ENCODE measurements at places on chromosomes 1 and 21.

DNA sequence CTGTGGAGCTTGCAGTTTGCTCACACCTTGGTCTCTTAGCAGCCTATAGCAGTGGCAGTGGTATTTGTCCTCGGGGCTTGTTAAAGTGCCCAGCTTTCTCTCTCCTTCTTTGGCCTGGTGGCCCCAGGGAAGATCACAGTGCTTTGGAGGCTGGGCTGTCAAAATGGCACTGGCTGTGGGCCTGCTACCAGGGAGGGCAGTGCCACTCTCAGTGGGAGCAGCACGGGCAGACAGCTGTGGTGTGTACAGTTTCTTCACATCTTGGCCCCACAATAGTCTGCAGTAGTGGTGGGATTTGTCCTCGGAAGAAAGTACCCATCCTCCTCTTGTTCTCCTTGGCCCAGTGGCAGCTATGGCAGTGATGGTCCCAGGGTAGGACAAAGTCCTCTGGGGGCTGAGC lies 164.4 kb upstream of the GORAB start:
- ATAC-seq: no peak

DNA sequence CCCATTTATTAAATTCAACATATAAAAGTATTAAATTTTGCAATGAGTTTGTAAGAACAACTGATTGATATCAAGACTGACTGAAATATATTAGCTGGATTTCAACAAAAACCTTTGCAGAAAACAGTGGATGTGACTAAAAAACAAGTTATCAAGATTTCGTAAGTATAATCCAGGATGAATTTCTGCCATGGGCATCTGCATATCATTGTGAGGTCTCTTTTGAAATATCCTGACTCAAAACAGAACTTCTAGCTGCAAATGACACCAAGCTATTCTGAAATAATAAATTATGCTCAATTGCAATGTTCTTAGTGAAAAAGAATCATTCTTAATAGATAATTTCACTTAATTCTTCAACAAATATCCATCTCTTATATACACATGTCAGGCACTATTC lies 52.6 kb downstream of the CD34 start:
- no peak for ATAC-seq

- no peak for ATAC-seq
These were observed 852 bp downstream of the TMEM50A start for GRCh38 chr1:25338986-25339385.

GRCh38 chr1:25924454-25924853 lies 18.2 kb upstream of the STMN1 start:
- ATAC-seq: no peak

DNA sequence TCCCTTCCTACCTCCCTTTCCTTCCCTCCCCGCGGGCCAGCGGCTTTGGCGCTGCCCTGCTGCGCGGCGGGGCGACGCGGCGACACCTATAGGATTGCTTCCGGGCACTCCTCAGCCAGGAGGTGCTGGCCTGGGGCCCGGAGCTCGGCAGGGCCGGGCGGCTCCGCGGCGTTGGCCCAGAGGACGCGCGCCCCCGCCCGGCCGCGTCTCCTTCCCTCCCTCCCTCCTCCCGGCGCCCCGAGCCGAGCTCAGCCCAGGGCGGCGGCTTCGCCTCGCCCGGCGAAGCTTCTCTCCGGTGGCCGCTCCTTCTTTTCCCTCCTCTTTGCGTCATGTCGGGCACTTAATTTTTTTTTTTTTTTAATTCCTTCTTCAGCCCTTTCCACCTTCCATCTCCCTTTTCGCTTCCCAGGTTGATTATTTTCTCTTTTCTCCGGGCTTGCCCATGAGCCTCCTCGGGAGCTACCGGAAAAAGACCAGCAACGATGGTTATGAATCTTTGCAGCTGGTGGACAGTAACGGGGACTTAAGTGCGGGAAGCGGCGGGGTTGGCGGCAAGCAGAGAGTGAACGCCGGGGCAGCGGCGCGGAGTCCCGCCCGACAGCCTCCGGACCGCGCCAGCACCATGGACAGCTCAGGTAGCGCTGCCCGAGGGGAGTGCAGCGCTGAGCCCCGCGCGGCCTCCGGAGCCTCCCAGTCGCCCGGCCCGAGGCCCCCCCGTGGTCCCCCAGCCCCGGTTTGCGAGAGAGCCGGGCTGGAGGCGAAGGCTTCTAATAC lies at the start of gene DNAJC6:
Gene DNAJC6, plus strand, starts transcription at position 240 of the 774 bp plus-strand sequence. Its CDS starts 203 bp downstream, at position 443.
- ATAC-seq: peak; percentile 87

DNA sequence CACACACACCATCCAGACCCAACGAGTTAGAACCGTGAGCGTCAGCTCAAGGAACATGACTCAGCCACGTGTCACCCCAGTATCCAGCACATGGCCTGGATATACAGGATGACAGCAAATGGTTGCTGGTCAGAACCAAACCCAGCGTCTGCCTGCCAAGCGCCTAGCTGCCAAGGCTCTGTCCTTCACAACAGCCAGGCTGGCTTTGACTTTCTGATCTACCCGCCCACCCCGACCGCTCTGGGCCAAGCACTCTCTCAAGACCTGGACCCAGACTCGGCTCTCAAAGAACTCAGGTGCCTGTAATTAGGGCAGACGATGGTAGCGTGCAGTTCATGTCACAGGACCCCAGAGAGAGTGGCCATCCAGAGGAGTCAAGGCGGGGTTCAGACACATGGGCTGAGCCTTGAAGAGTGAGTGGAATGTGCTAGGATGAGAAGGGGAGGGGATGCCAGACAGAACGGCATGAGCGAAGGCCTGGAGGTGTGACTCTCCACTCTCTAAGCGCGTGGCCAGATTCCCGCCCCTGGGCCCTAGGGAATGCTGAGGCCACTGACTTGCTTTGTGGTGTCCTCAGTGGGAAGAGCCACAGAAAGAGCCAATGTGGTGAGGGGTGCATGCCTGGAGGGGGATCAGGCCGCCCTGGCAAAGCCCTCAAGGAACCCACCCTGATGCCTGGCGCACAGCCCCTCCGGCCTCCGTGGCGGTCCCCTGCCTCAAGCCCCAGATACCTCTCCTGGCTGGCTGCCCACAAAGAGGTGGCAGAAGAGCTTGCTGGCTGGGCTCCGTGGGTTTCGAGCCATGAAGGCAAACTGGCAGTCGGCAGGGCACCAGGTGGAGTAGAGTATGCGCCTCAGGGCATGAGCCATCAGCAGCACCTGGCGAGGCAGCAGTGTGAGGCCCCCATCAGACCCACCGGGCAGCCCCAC lies 7.0 kb downstream of the SH2D5 start:
- ATAC-seq: peak; percentile 56

- no peak for ATAC-seq
These were observed 53.8 kb downstream of the KCNK1 start for GRCh38 chr1:233667741-233668140.

- peak; percentile 63 for ATAC-seq
These were observed 39.0 kb upstream of the SYNC start for GRCh38 chr1:32741413-32742198.

- no peak for ATAC-seq
These were observed 18.6 kb downstream of the RO60 start for GRCh38 chr1:193077991-193078390.

GRCh38 chr1:155794605-155795245 lies 62.3 kb downstream of the GON4L start:
- peak; percentile 61 for ATAC-seq

DNA sequence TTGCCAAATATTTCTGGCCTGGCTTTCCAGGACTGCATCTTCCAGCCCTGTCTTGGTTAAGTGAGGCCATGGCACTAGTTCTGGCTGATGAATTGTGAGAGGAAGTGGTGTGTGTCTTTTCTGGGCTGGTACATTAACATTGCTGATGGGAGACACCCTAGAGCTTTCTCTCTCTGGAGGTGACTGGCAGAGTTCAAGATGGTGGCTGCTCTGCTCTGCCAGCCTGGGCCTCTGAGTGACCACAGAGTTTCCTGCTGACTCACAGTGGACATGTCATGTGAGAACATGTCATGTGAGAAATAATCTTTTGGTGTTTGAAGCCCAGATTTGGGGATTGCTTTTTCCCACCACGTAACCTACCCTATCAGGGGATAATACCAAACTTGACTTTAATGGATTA lies 218.0 kb upstream of the KIAA0040 start:
- ATAC-seq: no peak

GRCh38 chr1:231923491-231924041 lies 297.0 kb downstream of the DISC1 start:
- ATAC-seq: peak; percentile 57

GRCh38 chr1:185080422-185080821 lies 35.1 kb downstream of the RNF2 start:
- no peak for ATAC-seq

GRCh38 chr1:85313888-85314696 lies 37.7 kb upstream of the BCL10 start:
- ATAC-seq: no peak

- no peak for ATAC-seq
These were observed 241.8 kb downstream of the TRABD2B start for GRCh38 chr1:47755101-47755990.

DNA sequence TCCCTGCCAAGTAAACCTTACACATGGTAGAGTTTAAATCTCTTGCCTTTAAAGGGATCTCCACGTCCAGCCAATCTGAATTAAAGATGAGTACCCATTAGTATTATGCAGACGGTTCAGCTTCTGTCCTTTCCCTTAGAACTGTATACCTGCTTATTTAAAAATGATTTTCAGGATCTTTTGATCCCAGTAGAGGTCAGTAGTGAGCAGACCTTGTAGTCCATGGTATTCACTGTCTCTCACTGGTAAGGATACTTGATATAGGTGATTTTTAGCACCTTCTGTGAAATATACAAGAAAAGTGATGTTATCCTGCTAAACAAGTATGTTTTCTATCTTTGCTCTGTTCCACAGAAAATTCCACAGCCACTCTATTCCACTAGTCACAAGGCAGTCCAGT lies 1211.6 kb upstream of the ADGRL4 start:
- ATAC-seq: no peak

DNA sequence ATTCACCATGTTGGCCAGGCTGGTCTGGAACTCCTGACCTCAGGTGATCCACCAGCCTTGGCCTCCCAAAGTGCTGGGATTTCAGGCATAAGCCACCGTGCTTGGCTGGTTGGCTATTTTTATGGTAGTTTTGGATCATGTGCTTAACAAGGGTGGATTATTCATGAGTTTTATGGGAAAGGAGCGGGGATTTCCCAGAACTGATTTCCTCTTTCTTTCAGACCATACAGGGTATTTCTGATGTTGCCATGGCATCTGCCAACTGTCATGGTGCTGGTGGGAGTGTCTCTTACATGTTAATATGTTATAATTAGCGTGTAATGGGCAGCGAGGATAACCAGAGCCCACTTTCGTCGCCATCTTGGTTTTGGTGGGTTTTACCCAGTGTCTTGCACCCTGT lies 3.2 kb downstream of the TRPM2 start:
- ATAC-seq: no peak

GRCh38 chr1:107169615-107170014 lies 28.8 kb downstream of the NTNG1 start:
- ATAC-seq: no peak

DNA sequence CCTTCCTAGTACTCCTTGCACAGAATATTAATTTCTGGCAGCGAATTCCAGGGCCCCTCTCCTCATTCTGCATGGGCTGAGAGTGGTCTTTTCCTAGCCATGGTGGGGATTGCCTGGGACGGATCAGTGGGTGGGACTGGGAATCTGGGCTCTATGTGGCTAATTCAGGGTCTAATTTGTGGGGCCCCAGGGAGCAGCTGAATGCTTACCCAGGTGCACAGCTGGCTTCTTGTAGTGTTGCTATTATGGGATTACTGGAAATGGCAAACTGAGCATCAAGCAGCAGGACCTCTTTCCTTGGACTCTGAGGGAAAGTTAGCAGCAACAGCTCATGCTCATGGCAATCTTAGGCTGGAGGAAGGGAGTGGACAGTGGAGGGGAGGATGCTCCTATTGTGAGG lies 187.1 kb upstream of the CACNA1E start:
- no peak for ATAC-seq

- ATAC-seq: no peak
These were observed 66.7 kb downstream of the CCDC30 start for GRCh38 chr1:42529724-42530181.

DNA sequence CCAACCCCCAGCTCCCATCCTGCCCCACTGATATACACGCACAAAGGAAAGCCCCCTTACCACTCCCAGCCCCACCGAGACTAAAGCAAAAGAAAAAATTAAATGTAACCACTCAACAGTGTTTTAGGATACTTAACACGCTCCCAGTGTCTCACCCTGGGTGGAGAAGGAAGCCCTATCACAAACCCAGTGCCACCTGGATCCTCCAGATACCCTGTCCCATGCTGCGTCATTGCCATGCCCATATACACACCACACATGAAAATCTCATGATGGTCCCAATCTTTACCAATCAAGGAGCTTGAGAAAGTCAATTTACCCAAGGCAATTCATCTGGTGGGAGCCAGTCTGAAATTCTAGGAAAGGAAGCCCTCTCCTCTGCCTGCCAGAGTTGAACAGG lies 11.2 kb downstream of the KIAA1614 start:
- ATAC-seq: no peak
